ENCODE measurements at places on chromosomes 3 and 15. TPM values are rescaled to one million over a fixed set of nuclear protein-coding genes. Genes with fewer than 3 reads are reported as not detected.

Gene CHST13
- polyA plus RNA-seq: 0.51 TPM

Gene SPG21
- 98.2 TPM for polyA plus RNA-seq

DNA sequence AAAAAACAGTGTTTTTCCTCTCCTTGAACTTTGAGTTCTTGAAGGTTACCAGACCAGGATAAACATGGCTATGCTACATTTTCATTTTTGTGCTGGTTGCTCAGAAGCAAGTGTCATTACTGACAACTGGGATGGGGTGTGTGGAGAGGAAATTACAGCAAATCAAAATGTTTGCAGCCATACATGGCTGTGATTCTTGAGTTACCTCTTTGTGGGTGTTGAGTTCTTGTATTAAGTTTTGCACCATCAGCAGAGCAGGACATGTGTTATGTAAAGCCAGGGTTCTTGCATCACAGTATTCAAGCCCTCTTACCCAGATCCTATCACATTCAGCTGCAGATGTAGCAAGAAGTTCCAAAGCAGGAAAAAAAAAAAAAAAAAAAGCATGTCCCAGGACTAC is 53.9 kb upstream of the ATOSA start:
- DNase-seq: no peak

DNA sequence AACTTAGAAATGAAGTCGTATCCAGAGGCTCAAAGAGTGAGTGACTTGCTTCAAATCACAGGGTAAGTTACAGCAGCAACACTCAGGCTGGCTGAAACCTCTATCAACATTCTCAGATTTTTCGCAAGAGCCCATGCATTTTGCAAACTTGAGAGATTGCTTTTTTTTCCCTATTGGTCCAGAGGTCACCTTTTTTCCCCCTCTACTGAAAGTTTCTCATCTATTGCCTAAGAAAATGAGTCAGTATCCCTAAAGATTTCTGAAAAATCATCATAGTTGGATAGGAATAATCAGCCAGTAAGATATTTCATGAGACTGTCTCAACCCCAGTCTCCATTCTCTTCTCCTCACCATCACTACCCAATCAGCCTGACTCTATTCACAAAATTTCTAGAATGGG is 410.6 kb downstream of the FOXP1 start:
- DNase-seq: no peak

Gene GRAMD2A
- 13.0 TPM for polyA plus RNA-seq
